ENCODE measurements at places on chromosomes 2 and 18.

- DNase-seq = peak; percentile 66
Measured at GRCh38 chr2:147082850-147083522, 761.8 kb upstream of the ACVR2A start.

DNA sequence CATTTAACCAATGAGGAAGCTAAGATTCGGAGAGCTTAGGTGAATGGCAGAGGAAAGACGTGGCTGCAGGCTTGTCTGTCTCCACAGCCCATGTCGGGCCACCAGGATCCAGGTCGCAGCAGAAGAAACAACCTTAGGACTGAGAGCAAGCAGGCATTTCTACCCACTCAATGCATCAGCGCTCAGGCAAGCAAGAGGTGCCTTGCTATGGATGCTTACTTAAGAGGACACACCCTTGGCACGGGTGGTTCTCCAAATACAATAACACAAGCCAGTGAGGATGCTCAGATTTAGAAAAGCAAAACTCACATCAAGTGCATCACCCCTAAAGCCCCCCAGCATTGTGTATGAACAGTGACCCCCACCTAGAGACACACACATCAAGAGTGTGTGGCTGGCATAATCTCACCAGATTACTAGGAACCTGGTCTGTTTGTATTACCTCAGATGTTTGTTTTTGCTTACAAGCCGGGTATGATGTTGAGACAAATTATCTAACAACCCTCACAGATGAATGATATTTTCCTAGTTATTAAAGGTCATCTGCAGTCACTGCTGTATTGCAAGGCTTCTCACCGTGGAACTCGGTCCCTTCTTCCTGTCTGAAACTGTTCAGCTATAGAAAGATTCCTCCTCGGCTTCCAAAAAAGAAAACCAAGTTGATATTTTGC is 34.2 kb upstream of the NPAS2 start:
- no peak for DNase-seq

DNA sequence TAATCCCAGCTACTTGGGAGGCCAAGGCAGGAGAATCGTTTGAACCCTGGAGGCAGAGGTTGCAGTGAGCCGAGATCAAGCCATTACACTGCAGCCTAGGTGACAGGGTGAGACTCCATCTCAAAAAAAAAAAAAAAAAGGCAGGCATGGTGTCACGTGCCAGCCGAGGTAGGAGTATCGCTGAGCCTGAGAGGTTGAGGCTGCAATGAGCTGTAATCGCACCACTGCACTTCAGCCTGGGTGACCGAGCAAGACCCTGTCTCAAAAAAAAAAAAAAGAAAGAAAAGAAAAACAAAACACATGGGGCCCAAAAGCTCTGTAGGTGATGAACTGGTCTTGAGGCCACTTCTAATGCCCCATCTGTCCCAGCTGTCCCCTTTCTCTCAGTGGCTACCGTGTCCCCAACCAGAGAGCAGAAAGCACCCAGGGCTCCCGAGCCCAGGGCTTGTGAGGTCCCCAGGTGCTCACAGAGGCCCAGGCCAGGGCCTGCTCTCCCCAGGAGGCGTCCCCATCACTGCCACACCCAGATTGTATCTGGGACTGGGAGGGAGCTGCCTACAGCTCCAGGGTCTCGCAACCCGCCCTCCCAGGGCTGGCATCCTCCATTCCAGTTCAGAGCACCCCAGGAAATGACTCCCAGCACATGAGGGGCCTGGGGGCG is 8.5 kb downstream of the KLHL30 start:
- DNase-seq = no peak

DNA sequence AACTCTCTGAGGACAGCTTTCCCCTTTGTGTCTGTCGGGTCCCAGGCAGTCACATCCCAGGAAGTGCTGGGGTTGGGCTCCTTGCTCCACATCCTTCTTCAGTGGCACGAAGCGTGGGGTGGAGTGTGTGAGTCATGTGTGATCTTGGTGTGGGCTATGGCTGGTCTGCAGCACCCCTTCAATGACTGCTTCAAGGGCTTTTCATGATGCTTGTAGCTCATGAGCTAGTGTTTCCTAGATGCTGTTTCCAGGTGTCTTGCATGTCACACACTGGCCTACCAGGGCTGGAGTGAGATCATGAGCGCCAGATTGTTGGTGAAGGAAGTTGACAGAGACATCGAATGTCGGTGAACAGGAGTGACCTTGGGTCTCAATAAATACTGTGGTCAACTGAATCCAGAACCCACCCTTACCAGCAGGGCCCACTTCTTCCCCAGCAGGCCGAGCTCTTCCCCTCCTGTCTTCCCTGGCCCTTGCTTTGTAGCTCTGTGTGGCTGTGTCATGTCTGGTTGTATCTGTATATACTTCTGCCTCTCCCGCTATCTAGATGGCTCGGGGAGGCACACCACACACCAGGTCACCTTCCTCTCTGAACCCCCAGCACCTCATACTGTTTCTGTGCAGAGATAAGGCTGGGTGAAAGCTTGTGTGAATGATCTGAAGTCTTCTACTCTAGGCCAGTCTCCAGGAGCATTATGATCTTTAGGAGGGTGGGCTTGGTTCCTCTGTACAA is 3.8 kb downstream of the C2orf92 start:
- DNase-seq = no peak

GRCh38 chr2:149653831-149654445 is 66.4 kb upstream of the MMADHC start:
- no peak for DNase-seq

- DNase-seq = no peak
Measured at GRCh38 chr18:76435316-76435989, 59.6 kb downstream of the ZNF516 start.

DNA sequence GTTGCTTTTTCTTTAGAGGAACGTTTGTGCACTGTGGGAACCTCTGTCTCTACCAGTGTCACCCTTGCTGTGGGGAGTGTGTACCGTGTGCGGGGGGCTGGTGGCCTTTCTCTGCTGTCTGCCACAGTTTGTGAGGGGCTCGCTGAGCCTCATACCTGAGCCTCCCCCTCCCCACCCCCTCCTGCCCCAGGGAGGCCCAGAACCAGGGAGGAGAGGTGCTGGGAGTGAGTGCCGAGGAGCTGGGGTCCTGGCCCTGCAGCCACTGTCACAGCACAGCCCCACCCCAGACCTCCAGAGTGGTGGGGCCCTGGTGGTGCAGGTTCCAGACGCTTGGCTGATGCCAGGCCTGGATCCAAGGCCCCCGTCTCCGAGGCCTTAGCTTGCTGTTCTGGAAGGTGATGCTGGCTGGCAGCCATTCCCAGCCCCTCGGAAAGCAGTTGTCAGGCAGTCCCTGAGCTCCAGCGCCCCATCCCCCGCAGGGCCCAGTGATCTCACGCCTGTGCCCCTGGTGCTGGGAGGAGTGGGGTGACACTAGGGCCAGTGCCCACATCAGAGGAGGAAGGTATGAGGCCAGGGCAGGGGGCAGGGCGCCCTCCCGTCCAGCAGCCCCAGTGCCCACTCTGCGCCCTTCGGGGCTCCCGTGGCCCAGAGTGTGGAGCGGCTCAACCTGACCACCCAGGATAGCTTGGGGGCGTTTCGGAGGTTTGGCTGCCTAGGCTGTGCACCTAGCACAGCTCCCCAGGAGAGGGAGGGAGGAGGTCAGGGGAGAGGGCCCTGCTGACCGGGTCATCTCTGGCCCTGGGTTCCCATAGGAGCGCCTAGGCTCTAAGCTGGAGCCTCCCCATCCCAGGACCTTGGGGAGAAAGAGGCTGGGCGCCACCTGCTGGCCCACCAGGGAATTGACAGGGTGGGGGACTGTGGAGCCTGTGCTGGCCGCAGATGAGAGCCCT is 53.0 kb upstream of the ALPP start:
- DNase-seq = peak; percentile 54

GRCh38 chr2:106269591-106270291 is 75.6 kb upstream of the UXS1 start:
- peak; percentile 18 for DNase-seq

GRCh38 chr2:8239531-8240088 is 442.2 kb upstream of the ID2 start:
- peak; percentile 8 for DNase-seq

- no peak for DNase-seq
Measured at GRCh38 chr2:145984580-145984979, 1464.7 kb upstream of the ZEB2 start.

GRCh38 chr2:41955316-41956043 is 92.3 kb upstream of the PKDCC start:
- DNase-seq = no peak

DNA sequence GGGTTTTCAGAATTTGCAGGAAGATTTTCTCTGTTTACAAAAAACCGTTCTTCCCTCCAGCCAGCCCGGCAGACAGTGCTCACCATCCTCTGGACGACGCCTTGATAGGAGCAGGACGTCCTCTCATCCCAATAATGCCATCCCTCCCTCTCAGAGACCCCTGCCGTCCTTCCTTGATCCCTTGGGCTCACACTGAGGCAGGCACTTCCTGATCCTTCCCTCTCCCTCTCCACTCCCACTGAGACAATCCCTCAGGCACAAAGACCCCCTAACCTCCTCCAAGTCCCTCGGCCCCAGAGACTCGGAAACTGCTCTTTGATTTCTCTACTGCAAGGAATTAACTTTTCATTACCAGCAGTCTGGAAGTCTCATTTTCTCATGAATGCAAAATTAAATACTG is 42.5 kb downstream of the PAX3 start:
- DNase-seq = no peak

- DNase-seq = no peak
Measured at GRCh38 chr2:160516547-160517365, 23.1 kb upstream of the RBMS1 start.

DNA sequence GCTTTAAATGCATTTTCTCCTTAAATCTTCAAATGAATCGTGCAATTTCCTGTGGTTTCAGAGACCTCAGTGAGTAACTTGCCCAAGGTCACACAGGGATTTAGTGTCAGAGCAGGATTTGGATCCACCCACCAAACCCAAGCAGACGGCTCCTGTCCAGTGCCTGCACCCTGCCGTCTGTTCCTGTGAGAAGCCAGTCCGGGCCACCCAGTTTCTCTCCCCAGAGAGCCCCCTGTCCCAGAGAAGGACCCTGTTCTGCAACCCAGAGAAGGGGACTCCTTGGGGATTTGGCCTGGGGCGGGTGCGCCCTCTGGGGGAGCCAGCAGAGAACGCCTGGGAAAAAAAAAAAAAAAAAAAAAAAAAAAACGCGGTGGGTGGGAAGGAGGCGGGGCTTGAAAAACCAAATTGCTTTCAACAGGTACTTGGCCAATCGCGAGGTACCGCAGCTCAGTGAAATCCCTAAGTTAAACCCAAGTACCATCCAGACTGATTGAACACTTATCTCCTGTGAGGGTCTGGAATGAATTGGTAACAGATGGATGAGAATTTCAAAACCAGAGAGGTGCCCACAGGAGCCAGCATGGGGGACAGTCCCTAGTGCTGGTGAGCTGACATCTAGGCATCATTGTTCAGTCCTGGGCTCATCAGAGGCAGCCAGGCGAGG is 30.9 kb upstream of the REEP1 start:
- DNase-seq = peak; percentile 47

DNA sequence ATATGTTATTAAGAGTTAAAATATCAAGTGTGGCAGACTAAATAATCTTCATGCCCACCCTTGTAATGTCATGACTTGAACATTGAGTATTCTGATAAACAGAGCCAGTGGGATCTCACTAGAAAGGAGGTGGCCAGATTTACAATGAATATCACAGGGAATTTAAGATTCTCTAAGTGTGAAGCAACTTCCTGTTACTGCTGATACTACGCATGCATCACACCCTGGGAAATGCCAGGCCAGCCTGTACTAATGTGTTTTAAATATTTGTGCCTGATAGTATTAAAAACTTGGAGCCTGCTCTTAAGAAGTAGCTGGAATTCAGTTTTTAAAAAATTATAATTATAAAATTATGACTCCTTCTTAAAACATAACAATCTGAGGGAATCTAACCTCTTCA is 148.3 kb downstream of the LAMA3 start:
- no peak for DNase-seq

GRCh38 chr2:3646446-3646845 is 11.6 kb upstream of the ALLC start:
- DNase-seq = no peak

DNA sequence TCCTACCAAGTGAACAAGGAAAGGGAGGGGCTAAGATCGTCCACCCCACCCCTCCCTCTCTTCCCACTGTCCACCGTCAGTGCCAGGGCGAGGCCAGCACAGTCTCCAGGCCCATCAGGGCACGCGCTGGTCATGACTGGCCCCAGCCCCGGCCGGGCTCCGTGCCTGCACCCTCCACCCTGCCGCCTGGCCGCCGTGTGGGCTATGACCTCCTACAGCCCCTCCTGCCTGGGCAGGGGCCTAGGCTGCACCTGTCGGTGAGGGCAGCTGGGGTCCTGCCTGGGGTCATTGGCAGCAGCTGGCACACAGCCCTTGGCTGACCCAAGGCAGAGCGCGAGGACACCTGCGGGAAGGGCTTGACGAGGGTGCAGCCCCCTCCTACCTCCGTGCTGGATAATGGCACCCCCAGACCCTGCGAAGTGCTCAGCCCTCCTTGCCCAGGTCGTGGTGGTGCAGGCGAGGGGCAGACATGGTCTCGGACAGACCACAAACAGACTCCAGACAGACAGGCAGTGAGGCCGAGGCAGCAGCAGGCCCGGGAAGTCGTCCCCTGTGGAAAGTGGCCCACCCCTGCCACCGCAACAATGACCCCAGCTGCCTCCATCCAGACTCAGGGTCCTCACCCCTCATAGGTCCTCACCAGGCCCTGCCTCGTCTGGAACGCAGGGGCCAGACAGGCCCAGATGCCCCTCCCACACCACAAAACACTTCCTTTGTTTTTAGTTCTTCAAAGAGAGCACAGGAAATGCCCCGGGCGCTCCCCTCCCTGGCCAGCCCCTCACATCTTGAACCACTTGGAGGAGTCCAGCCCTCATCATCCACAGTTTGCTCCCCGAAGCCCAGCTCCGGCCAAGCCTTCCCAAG is 43.1 kb upstream of the GPC1 start:
- no peak for DNase-seq

GRCh38 chr2:152175012-152175367 is 573 bp downstream of the STAM2 start:
- DNase-seq = no peak

DNA sequence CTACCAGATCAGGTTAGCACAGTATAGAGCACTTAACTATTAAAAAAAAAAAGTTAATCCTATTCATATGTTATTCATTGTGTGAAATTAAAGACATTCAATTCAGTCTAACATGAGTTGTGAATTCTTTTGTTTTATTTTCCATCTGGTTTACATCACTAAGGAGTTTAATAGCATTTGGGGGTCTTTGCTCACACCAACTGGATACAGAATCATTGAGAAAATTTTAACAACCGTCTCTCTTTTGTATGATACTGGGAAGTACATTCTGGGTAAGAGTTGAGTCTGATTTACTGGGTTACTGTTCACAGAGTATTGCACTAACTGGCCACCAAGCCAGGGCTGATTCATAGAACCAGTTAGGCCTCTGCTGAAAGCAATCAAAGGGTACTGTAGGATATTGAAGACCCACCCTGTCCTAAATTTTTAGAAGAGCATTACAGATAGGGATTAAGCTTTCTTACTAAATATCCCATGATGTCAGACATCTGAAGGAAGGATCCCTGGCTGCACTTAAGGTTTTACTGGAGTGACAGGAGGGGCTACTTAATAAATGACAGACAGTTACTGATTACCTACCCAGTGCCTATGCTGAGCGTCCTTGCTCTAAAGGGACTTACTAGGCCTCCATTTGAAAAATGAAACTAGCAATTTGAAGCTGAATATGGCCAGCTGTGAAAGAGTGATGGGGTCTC is 387.9 kb downstream of the SETBP1 start:
- DNase-seq = no peak

All from CD4-positive, alpha-beta T cell treated with Interleukin-21 for 1 hour (primary cell).